NCI-H1092 treated with DMSO at 0.1 percent for 48 hours (cell line): ENCODE measurements at places on chromosomes 13 and 19.
A peak's percentile ranks its signal among the peaks of the same experiment; 100 is the strongest.

DNA sequence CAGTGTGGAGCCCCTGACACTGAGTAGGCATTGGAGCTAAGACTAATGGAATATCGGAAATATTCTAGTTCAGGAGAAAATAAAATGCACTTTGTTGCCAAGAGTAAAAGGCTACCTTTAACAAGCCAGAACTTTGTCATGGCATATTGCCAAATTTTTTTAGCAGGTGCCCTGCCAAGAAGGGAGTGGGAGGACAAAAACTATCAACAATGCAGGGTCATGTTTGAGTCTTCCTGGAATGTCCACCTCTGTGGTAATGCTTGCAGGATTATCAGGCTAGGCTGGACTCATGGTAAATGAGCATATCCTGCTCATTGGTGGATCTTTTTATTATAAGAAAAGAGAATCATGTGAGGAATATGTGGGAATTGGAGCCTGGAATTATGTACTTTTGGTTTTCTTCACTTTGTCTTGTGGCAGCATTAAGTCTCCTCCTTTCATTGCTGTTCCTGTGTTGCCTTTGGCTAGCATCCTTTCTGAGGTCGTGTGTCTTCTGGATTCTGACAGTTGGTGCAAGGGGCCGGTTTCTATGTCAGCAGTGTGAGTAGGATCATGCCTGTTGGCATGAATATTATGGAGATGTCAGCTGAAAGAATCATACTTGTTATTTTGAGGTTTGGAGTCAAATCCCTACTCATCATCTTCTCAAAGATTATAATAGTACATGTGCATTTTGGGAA is 122.9 kb upstream of the SPRY2 start:
- DNase-seq: no peak

GRCh38 chr13:39040206-39040605 is 1.9 kb downstream of the NHLRC3 start:
- no peak for DNase-seq

DNA sequence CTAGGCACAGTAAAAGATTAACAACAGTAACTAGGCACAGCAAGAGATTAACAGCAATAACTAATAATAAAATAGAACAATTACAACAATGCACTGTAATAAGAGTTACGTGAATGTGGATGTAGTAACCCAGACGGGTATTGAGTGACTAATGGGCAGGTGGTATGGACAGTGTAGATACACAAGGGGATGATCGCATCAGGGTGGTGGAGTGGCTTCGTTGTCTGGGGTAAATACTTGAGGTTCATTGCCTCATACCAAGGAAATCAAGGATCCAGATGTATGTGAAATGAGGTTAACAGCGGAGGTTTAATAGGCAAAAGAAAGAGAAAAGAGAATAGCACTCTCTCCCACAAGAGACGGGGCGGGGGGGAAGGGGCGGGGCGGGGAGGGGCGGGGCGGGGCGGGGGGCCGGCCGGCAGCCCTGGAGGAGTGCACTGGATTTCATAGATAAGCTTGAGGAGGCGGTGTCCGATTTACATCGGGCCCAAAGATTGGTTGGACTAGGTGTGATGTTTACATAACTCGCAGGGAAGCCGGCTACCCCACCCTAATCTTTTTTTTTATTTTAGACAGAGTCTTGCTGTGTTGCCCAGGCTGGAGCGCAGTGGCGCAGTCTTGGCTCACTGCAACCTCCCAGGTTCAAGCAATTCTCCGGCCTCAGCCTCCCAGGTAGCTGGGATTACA is 106.3 kb downstream of the KCTD15 start:
- no peak for DNase-seq

GRCh38 chr19:55912916-55913315 is 19.2 kb downstream of the NLRP13 start:
- DNase-seq: no peak

DNA sequence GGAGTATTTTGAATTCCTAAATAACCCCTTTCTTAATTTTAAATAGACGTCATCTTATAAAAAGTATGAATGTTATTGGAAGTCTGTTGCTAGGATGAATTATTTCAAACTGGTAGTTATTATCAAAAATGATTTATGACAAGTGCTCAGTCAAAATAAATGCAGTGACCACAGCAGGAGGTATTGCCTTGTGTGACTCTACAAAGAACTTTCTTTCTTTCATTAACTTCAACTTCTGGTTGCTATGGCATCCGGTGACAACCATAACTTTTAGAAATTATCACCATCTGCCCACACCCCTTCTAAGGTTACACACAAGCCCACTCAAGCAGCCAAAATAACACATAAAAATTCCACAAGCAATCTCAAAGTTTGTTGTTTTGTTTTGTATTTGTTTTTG is 189.9 kb downstream of the DACH1 start:
- DNase-seq: no peak

- no peak for DNase-seq
Observed at GRCh38 chr13:50152224-50152623, 137.0 kb downstream of the KCNRG start.

GRCh38 chr19:17522988-17523872 is 11.8 kb downstream of the PGLS start:
- DNase-seq: no peak

- no peak for DNase-seq
Observed at GRCh38 chr19:3625996-3626472, 556 bp downstream of the CACTIN start.

GRCh38 chr13:76330761-76331160 is 555.4 kb downstream of the KCTD12 start:
- DNase-seq: no peak

DNA sequence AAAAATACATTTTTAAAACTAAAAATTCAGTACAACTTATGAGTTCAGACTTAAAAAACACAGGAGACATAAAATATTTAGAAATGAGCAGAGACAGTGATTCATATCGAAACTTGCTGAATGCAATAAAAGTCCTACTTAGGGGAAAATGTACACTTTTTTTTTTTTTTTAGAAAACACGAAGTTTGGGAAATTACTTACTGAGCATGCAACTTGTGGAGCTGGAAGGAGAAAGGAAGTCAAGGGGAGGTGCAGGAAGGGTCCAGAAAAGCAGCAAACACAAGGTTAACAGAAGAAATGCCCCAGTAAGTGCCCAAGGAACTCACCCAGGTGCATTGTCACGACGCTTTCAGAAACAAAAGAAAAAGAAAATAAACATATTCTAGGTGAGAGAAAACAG is 18.6 kb upstream of the LAIR1 start:
- no peak for DNase-seq

GRCh38 chr19:33580645-33581037 is 41.1 kb upstream of the CHST8 start:
- DNase-seq: no peak

DNA sequence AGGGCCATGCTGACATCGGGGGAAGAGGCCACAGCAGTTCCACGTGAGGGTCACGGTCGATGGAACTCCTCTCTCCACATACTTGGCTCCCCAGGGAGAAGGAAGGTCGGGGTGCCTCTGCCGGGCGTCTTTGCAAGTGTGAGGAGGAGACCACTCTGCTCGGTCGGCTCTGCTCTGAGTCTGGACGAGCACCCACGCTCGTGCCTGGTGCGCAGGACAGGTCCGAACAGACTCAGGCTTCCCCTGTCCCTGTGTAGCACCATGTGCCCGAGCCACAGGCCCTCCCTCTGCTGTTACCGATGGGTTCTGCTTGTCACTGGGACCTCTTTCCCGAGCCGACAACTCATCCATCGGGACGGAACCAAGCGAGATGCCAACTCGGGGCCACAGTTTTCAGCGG is 35.1 kb downstream of the TMEM255B start:
- DNase-seq: no peak

DNA sequence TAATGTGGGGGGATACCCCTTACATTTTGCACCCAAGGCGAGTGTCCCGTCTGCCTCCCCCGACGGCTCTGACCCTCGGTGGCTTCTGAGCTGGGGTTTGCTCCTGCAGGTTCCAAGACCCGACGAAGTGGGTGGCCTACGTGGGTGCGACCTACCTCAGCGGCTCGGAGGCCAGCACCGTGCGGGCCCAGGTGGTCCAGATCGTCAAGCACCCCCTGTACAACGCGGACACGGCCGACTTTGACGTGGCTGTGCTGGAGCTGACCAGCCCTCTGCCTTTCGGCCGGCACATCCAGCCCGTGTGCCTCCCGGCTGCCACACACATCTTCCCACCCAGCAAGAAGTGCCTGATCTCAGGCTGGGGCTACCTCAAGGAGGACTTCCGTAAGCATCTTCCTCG is 19.1 kb downstream of the TIMM13 start:
- DNase-seq: no peak

GRCh38 chr13:28043224-28043623 is 54.7 kb upstream of the URAD start:
- DNase-seq: no peak

DNA sequence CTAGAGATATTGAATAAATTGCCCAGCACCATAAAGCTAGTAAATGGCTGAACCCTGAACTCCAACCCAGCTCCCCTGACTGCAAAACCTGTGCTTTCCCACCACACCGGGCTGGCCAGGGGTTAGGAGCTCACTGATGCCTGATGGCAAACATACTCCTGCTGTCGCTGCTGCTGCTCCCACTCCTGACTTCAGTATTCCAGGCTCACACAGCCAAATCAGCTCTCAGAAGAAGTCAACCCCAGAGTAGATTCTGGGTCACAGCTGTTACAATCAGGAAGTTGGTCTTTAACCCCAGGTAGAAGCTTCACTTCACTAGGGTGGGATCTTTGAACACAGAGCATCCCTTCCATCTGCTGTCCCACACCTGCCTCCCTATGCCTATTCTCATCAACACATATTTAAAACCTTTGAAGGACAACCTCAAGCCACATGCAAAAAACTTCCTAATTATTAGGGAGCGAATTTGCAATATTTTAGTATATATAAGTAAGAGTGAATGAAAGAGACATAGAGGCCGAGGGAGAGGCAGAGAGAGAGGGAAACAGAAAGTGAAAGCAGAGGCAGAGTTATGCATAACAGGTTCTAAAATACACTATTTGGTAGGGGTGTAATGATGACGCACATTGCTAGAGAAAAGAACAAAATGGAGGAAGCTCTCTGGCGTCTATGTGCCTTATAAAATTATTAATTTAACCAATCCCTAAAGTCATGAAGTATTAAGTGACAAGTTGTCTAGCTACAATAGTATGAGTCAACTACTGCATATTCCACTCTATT is 99.4 kb upstream of the SERP2 start:
- peak; percentile 8 for DNase-seq

DNA sequence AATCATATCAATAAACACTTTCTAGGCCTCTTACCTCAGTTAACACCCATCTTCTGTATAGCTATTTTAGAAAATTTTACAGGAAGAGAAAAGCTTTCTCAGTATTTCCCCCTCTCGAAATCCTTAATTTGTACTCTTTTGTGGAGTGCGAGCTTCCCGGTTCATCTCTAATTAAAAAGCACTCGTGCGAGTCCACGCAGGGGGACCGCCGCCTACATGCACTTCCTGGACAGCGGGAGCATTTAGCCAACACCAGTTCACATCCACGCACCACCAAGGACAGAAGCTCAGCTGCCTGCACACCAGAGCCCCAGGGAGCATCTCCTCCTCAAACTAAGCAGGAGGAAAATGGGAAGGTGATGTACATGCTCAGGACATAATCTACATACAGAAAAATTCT is 60.0 kb downstream of the RASA3 start:
- DNase-seq: no peak

GRCh38 chr13:85373322-85373721 is 425.9 kb downstream of the SLITRK6 start:
- no peak for DNase-seq

DNA sequence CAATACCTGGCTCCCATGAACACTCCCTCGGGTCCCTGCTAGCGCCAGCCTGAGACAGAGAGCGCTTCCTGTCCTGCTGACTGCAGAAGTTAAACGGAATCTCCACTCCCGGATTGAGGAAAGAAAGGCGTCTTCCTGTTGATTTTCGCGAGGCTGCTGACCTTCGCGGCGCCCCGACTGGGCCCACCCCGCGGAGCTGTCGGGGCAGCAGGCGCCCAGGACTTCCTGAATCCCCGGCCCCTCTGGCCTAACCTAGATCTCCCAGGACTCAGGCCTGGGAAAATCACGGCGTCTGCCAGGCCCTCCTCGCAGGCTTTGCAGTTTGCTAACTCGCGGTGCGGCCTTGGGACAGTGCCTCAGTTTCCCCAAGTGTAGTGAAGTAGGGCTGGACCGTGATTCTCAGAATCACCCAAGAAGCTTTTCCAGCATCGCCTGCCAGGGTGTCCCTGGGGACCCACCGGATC is 108.8 kb downstream of the KCTD15 start:
- no peak for DNase-seq

DNA sequence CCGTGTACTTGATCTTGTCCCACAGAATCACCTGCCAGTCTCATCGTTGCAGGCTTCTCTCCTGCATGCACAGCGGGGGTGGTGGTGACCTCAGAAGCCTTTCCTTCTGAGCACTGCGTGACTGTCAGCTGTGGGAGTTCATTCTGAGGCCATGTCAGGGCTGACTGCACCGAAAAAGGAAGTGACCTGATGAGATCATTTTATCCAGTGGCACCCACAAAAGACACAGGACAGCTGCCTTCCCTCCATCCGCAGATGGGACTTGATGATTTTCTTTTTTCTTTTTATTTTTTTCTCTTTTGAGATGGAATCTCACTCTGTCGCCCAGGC is 89.7 kb downstream of the RAB20 start:
- no peak for DNase-seq

GRCh38 chr13:40624986-40625385 is 41.5 kb downstream of the FOXO1 start:
- no peak for DNase-seq

- DNase-seq: no peak
Observed at GRCh38 chr19:768424-768823, 17.5 kb downstream of the MISP start.

DNA sequence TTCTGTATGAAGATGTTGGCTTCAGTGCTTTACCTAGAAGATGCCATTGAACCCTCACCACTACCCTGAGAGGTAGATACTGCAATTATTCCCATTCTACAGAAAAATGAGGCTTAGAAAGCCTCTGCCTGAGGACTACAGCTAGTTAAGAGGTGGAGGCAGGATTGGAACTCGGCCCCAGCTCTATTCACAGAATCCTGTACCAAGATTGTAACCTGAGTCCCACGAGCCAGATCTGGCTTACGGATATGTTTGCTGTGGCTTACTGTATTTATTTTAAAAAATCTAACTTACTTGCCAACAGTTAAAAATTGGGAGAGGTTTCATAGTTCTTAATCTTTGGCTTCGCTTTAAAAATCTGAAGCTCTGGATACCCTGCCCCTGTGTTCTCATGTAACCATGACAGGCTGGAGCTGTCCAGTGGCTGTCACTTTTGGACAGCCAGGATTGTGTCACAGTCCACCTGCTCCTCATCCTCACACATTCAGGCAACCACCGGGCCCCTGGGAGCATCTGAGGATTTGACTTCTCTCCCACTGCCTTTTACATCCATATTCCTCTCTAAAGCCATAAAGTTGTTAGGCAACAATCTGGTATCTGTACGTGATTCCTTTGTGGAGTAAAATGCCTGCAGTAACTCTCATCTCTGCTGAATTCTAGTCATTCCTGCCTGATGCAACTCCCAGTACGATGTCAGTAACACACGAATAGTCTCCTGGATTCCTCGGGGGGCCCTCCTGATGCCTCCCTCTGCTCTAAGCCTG is 160.8 kb upstream of the SERP2 start:
- DNase-seq: no peak
